ENCODE measurements at places on chromosomes 1 and 21. TPM values are rescaled to one million over a fixed set of nuclear protein-coding genes. Genes with fewer than 3 reads are reported as not detected.

DNA sequence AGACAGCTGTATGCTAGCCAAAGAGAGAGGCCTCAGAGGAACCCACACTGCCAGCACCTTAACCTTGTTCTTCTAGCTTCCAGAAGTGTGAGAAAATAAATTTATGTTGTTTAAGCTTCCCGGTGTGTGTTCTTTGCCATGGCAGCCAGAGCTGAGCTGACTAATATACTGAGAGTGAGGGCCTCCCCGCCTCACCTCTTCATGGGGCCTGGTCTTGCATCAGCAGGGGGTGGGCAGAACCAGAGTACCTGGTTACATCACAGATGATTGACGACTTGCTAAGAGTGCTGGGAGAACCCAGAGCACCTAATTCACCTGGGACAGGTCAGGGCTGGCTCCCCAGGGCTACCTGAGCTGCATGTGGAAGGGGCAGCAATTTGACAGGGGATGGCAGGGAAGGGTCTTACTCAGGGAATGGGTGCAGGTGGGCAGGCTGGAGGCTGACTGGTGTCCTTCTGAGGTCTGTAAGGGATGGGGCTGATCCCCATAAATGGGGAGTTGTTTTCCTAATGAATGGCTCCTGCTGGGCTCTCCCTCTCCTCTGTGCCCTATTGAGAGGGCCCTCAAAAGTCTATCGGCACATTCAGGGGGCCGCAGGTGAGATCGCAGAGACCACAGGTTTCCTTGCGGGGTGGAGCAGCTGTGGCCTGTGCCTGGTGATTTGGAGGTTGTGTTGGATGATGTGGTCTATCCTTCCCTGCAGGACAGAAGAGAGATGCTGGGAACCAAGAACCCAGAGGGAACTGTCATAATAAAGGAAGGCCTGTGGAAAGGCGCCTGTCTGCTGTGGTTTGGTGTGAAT is 60.6 kb upstream of the ETV3 start:
- peak; percentile 61 for DNase-seq

- DNase-seq, result no peak
These were observed 1.0 kb downstream of the NPR1 start for GRCh38 chr1:153679337-153680119.

DNA sequence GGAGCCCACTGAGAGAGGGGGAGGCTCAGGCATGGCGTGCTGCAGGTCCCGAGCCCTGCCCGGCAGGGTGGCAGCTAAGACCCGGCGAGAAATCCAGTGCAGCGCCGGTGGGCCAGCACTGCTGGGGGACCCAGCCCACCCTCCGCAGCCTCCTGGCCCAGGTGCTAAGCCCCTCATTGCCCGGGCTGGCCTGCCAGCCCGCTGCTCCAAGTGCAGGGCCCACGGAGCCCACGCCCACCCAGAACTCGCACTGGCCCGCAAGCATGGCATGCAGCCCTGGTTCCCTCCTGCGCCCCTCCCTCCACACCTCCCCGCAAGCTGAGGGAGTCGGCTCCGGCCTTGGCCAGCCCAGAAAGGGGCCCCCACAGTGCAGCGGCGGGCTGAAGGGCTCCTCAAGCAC is 61.5 kb downstream of the C21orf91 start:
- DNase-seq, result no peak

GRCh38 chr1:181936768-181937581 is 124.5 kb downstream of the ZNF648 start:
- DNase-seq, result peak; percentile 44

- no peak for DNase-seq
These were observed 6.5 kb upstream of the GNPAT start for GRCh38 chr1:231234506-231234905.

DNA sequence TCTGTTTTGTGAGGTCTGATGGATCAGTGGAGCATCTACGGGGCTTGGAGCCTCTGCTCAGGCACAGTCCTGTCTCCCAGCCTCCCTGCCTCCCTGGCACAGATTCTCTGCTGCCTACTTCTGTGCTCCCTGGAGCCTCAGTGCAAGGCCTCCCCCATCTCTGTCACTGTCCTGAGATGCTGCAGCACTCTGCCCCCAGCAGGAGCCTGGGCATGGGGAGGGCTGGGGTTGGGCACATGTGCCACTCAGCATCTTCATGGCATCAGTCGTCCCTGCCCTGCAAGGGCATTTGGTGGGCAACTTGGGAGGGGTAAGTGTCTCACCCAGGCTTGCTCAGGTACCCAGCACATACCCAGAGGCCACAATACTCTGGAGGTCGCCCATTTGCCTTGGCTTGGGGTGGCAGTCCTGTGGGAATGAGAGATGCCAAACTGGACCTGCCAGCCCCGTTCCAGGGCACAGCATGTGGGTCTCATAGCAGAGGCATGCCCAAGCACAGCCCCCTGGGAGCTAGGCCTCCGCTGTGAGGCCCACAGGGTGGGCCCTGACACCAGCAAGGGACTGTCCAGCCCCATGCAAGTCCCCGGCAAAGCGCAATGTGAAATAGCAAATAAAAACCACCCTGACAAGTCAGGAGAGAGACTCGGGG is 28.7 kb downstream of the PADI3 start:
- no peak for DNase-seq

COL9A2 gene
- 11.0 TPM for polyA plus RNA-seq

TMEM269 gene
- 0.10 TPM for polyA plus RNA-seq

FAM177B gene
- polyA plus RNA-seq, result 5.5 TPM

STPG1 gene
- polyA plus RNA-seq, result 5.7 TPM

ASCL5 gene
- 0.15 TPM for polyA plus RNA-seq

Measured in large intestine (tissue), 12 donors.